Hematopoietic multipotent progenitor cell treated with erythropoietin and hydrocortisone succinate and interleukin-3 and kit ligand, for 6 days (in vitro differentiated cells): ENCODE measurements at places on chromosomes 1 and 21.
A peak's percentile ranks its signal among the peaks of the same experiment; 100 is the strongest.

- no peak for DNase-seq
Measured at GRCh38 chr1:38198099-38198498, 151.5 kb upstream of the POU3F1 start.

GRCh38 chr1:51535006-51535592, 16.0 kb upstream of the EPS15 start:
- DNase-seq: peak; percentile 88

GRCh38 chr1:181189691-181190363, 101.3 kb downstream of the IER5 start:
- DNase-seq: peak; percentile 72

DNA sequence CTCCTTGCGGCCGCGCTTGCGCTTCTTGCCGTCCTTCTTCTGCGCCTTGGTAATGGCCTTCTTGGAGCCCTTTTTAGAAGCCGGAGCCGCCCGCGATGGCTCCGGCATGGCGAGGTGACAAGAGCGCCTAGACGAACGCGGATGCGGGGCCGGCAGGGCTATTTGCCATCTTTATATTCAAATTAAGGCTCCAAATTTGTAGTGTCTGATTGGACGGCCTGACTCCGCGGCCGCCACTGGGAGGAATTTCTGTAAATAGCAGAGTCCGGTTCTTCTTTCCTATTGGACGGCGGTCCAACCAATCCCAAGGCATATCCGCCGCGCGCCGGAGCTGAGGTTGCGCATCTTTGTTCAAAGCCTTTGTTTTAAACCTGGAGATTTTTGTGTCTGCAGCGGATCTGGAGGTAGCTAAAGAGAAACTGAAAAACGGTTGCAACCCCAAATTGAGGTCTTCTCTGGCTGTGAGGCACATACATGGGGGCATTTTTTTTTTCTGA, 22.6 kb upstream of the RNF187 start:
- peak; percentile 95 for DNase-seq

DNA sequence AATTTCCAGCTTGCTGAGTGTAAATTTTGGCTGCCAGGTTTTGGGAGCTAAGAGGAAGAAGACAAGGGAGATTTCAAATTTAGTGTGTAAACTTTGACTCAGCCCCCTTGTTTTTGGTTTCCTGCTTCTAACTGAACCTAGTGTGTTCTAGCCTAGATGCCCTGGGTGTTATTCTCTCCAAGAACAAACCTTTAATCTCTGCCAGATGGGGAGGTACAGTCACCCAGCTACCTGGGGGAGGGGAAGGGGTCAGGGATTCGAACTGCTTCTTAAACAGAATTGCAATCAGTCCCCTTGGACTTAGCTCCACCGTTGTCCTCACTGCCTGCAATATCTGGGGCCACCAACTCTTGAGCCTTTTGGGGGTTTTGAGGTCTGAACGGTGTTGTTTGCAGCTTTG, 238.9 kb downstream of the KIF26B start:
- no peak for DNase-seq

DNA sequence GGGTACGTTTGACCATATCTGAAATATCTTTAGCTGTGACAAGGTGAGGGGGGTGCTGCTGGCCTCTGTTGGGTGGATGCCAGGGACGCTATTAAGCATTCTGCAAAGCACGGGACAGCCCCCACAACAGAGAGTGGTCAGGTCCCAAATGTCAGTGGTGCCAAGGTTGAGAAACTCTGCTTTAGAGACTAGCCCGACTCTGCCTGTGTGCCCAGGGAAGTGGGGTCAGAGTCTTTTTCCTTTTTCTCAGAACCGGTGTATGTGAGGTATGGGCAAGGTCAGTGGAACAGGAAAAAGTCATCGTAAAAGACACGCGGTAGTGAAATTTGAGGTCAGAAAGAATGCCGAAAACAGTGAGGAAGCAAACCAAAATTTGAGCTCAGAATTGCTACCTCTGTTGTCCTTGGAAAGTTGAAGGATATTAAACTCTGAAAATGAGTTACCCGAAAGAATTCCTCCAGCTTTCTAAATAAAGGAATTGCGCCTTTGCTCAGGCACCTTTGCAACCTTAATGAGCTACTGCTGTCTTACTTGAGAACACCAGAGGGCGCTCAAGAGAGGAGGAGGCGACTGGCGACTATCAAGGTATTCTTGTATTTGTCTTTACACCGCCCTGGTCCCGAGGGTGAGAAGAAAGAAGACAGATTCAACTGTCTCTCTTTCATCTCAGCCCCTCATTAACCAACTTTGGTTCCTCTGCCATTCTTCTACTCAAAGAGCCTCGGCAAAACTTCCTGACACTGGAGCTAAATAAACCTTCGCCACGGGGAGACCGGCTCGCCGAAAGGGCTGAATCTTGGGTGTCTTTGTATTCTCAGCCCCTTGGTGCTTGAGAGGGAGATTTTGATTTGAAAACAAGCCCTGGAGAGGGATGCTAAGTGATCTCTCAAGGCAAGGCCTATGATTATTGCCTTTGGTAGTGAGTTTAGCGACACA, 85.4 kb upstream of the OLIG2 start:
- DNase-seq: peak; percentile 84

GRCh38 chr21:41606706-41607105, 98.7 kb upstream of the TMPRSS2 start:
- DNase-seq: no peak

GRCh38 chr1:70779571-70779970, 268.0 kb downstream of the PTGER3 start:
- peak; percentile 37 for DNase-seq

- no peak for DNase-seq
Measured at GRCh38 chr21:26669215-26669764, 96.2 kb upstream of the CYYR1 start.

GRCh38 chr1:63787875-63788274, 14.1 kb downstream of the ROR1 start:
- no peak for DNase-seq

DNA sequence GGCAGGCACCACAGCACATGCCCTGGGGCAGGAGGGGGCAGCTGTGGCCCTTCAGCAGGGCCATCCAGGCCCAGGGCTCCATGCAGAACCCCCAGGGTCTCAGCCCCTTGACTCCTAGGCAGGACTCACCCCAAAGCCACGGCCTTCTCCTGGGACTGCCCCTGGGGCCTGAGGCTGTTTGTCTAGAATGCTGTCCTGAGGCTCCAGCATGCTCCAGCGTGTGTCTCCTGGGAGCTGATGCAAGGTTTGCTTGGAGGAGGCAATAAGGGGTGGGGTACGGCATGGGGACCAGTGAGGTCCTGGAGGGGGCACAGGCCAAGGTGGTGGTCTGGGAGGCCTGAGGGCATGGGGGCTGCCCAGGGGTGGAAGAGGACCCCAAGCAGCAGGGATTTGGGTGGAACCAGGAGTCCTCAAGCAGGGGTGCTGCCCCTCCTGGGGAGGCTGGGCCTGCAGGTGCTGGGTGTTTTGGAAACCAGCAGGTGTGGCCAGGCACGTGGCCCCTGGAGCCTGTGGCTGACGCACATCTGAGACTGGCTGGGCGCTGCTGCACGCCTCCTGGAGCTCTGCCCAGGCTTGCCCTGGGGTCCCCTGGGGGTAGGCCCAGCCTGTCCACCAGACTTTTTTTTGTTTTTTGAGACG, 7.8 kb upstream of the CALML6 start:
- no peak for DNase-seq

DNA sequence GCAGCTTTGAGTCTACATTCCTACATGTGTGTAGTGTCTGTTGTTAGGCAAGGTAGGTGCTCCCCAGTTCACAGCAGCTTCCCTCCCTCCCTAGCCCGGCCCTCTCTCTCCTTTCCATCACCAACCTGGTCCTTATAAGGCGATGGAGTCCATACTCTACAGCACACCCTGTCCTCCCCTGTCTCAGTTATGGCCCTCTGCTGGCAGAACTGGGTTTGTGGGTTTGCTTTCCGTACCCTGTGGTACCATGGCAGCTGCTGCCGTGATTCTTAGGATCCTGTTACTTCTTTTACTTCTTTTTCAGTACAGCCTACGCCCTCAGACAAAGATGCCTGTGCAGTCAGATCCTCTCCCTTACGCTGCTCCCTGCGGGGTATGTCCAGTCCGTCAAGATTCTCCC, 31.7 kb downstream of the AK5 start:
- DNase-seq: peak; percentile 29

DNA sequence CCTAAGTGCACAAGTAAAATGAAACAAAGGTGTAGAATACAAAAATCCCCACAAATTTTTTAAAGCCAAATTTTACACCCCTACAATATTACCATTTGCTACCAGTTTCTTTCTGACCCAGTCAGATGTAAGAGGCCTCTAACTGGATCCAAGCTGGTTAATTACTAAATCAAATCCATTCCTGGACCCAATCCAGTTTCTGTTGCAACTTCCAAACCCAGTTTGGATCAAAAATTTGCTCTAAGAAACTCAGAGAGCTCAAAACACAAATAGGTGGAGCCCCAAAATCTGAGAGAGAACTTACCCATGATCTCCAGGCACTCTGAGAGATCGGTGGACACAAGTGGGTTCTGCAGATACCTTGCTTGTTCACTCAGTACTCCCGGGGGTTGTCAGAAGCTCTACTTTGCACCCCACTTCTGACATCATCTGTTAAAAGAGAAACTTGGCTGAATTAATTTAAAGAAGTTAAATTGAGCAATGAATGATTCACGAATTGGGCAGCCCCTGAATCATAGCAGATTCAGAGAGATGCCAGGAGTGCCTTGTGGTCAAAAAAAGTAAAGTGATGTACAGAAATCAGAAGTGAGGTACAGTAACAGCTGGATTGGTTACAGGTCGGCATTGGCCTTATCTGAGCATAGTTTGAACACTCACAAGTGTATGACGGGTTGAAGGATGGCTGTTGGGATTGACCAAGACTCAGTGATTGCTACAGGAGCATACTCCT, 448.0 kb downstream of the KCNT2 start:
- no peak for DNase-seq

DNA sequence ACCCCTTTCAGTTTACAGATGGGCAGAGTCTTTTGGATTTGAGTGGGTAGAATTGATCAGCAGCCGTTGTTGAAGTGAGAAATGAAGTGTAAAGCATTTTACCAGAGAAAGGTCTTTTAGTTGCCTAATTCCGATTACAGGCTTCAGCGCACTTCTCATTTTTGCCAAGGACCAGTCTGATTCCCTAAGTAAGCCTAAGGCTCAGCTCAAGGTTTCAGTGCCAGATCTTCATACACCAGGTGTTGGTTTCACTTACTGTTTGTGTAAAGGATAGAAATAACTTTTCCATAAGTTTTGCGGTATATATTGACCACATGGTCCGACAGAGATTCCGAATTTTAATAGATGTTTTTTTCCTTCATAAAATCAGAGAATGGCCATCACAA, 83.9 kb upstream of the BMP8A start:
- DNase-seq: no peak

DNA sequence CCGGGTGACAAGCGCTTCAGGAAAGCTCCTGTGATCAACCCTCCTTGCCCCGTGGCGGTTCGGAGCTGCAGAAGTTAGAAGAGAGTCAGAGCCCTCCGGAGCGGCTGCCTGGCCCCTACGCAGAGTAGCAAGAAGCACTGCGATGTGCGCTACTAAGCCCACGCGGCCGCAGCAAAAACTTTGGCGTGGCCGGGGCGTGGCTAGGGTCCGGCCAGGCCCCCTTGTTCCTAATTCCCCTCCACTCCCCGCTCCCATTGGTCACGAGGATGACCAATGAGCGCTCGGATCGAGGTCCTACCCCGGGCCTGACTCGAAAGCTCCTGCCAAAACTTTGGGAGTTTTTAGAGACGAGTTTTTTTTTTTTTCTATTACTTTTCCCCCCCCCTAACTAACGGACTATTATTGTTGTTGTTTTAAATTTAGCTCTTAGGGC, at the start of gene HLX:
TSS of gene HLX (plus strand) at position 368 of the 433 bp plus-strand sequence. CDS start 415 bp downstream, outside the sequence.
- peak; percentile 88 for DNase-seq

DNA sequence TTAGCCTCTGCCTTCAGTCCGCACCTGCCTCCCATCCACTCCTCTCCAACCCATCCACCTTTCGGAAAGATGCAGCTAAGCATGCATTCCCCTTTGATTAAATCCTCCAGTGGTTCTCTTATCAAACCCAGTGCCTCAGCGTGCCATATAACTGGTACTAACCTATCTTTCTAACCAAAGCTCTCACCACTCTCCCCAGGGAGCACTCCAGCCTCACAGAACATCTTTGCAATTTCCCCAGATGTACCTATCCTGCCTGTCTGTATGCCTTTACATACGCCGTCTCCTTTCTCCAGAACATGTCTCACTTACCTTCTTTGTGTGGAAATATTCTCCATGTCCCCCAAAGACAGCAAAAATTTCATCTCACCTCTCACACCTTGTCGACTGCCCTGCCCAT, 80.0 kb downstream of the SLC25A24 start:
- DNase-seq: no peak

- no peak for DNase-seq
Measured at GRCh38 chr1:204307334-204307883, 52.3 kb downstream of the PLEKHA6 start.

DNA sequence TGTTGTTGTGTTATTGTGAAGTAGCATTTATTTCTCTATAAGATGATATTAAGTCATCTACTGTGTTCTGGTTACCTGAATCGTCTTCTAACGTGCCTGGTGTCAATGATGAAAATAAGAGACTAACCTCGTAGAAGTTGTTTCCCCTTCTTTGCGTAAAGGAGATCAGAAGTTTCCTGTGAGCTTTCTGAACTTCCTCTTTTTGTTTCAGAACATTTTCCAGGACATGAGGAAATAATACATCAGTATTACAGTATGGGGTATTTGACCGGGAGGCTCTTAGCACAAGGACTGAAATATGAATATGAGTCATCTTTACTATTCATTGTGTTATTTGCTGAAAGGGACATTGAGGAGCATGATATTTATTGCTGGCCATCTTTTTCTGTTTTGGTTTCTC, 1.3 kb downstream of the ST6GALNAC3 start:
- peak; percentile 67 for DNase-seq

GRCh38 chr1:37125295-37125694, 91.0 kb upstream of the GRIK3 start:
- DNase-seq: no peak

- DNase-seq: peak; percentile 88
Measured at GRCh38 chr1:45037456-45037855, 25.4 kb downstream of the UROD start.

DNA sequence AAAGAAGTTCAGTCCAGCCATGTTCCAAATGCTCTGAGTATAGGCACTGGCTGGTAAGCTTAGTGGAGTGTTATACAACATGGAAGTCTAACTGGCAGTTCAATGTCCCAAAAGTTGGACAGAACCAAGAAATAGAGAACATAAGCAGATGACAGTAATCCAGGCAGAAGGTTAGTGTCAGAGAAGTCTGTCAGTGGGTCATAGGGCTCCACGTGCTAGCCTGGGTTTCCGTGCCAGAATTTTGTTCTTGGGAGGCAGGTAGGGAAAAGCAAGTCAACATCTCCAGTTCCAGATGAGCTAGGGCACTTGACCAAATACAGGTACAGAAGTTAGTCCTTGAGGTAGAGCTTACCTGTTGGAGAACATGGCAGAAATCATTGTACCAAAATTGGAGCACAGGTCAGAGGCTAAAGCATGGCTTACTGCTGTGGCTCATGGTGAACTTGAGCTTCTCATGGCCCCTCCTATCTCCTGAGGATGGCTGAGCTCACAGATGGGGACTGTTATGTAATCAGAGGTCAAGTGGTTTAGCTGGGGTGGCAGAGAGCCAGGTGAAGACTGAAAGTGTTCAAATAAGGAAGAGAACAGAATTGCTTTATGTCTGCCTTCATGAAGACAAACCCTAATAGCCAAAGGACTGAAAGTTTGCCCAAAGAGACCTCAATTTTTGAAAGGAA, 170.8 kb downstream of the NFIA start:
- peak; percentile 98 for DNase-seq
